DMS79 (cell line): ENCODE measurements at places on chromosomes 13 and 19.

DNA sequence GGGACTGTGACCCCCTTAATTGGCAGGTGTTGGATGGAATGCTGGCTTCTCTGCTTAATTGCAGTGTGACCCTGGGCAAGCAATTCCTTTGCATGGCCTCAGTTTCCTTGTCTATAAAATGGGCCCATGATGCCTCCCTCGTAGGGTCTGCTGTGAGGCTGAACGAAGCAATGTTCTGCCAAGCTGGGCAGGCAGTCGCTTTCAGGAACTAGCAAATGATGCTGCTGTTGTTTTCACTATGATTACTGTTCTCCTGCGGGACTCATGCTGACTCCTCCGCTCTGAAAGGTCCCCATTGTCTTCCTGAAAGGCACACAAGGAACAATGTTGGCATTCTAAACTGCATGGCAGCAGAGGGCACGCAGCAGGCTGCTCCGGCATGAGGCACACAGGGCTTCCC is 6.8 kb downstream of the BICRA start:
- no peak for DNase-seq

GRCh38 chr19:12784871-12785430 is 6.3 kb upstream of the JUNB start:
- no peak for DNase-seq

DNA sequence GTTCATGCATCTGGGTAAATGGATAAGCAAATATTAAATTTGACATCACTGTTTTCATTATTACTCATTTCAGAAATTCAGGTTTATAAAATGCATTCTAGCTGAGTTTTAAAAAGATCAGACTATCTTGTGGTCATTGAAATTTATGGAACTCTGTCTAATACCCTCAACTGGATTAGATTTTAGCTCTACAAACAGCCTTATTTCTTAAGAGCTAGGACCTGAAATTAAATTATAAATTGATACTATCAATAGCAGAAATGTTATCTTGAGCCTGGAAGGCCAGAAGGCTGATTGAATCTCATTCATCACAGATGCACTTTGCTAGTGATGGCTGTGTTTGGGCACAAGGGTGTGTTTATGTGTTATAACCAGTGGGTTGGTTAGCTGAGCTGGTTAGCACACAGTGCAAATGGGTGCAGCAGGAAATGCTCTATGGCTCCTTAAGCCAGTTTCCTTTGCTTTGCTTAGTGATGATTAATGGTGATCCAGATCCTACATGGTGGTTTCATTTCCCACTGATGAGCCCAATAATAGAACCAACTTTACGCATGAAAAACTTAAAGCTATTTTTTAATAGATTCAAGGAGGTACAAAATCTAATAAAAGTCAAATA is 310.8 kb upstream of the KLF12 start:
- DNase-seq, result no peak

DNA sequence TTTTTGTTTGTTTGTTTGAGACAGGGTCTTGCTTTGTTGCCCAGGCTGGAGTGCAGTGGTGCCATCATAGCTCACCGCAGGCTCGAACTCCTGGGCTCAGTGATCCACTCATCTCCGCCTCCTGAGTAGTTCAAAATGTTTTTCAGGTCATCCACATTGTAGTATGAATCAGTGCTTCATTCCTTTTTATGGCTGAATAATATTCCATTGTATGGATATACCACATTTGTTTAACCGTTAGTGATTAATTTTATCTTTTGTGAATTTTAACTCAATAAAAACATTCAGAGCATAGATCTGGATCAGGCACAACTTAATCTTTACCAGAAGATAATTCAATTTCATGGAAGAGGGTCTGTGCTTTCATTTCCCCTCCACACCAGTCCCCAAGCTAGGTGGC is 47.7 kb downstream of the VAV1 start:
- DNase-seq, result no peak

DNA sequence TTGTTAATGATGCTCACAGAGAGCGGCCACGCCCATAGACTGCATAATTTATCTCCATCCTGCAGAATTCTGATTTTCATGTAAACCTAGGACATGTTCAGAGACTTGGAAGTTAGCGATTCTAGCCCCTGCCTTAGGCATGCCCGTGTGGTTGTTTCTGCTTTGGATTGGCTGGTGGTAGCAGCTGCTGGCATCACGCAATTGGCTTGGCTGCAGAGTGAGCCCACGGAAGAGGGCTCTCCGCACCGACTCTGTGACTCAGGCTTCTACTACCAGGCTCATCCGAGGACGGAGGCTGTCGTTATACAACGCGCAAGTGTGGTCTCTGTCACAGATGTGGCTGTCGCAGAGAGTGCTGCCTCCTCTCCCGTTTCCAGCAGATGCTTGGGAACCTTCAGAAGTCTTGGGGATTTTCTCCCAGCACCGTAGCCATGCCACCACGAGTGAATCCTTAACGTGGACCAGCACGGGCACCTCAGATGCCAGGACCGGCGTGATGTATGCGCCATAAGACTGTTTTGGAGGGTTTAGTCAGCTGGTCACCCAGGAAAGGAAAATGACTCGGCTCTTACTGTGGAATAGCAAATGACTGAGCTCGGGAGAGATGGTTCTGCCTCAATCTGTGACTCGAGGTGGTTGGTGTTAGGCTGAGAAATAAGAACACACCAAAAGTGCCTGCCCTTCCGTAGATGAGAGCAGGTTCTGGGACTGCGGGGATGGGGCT is 61.0 kb upstream of the F7 start:
- no peak for DNase-seq
